ENCODE measurements at places on chromosomes 6 and 20.

DNA sequence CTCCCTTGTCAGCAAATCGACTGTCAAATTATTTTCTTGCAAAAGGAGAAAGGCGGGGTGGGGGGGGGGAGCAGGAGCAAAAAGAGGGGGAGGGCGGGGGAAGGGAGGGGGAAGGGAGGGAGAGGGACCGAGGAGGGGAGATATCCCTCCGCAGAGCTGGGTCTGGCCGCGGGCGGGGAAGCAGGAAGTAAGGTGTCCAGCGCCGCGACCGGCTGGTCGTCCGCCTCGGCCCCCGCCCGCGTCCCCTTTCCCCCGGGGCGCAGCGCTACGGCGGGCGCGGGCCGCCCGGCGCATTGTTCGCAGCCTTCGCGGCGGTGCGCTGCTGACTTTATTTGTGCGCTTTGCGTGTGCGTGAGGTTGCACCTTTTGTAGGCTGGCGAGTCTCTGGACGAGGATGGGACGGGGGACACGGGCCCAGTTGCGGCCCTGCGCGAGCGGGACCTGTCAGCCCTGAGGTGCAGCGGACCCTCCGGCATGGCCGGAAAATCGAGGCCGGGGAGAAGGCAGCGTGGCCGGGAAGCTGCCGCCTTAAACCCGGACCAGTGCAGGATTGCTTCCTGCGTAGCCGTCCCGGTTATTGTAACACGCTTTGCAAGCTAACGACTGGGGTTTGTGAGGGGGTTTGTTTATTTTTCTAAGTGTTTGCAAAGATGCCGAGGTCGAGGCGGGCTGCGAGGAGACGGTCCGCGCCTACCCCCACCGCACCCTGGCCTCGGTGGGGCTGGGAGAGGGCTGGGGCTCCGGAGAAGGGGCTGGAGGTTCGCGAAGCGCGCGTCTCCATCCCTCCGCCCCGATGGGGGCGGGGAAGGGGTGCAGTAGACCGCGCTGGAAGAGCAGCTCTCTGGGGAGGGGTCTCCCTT is 675 bp upstream of the TRERF1 start:
- no peak for DNase-seq

DNA sequence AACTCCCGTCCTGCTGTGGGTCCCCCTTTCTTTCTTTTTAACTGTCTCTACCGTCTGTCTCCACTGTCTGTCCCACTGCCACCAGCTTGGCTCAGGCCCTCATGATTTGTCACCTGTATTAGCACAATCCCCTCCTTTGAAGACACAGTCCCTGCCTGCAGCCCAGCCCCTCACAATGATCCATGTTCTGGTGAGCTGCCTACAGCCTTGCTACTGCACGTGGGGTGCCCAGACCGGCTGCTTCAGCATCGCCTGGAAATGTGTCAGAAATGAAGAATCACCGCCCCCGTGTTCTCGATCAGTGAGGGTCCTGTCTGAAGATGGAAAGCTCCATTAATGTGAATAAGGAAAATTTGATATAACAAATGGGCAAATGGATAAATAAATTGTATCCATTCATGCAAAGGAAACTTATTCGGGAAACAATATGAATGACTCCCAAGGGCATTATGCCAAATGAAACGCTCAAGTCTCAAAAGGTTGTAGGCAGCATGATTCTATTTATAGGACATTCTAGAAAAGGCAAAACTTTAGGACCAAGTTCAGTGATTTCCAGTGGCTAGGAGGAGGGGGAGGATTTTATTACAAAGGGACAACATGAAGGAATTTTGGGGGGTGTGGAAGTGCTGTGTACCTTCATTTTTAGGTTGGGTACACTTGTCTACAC is 59.4 kb upstream of the CD83 start:
- no peak for DNase-seq

DNA sequence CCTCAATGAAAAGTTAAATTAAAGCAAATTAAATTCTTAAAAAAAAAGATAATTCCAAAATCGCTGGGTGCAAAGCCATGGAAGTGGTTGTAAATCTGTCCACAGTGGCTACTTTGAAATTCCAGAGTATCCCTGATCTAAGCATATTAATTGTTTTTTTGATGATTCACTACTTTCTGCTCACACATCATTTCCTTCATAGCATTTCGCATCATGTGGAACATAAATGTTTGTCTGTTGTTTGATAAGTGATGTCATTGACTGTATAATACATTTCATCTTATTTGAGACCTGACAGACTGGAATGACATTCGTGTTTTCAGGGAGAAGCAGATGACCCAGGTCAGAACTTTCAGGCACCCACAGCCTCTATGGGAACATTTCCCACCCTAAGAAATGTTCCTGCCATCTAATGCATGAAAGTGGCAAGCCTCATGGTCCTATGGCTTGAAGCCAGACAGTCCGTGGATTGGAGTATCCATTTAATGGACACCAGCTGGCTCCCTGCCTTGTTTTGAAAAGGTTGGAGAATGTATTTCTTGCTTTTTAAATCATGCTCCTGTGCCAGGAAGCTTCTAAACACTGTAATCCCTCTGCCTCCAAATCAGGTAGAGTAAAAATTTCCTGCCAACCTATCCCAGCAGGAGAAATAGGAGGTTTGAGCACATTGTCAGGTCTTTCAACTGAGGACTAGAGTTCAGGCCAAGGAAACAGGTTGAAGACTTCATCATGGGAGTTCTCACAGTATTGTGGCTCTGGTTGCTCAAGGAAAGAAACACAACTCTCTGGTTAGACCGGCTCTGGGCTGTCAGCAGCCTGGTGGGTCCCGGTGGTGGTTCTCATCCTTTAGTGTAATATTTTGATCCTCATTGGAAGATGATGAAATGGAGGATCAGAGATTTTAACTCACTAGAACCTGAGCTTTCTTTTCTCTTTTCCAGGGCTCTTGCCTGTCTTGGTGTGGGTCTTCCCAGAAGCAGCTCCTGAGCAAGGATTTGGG is 157.9 kb downstream of the SLC24A3 start:
- DNase-seq = no peak

DNA sequence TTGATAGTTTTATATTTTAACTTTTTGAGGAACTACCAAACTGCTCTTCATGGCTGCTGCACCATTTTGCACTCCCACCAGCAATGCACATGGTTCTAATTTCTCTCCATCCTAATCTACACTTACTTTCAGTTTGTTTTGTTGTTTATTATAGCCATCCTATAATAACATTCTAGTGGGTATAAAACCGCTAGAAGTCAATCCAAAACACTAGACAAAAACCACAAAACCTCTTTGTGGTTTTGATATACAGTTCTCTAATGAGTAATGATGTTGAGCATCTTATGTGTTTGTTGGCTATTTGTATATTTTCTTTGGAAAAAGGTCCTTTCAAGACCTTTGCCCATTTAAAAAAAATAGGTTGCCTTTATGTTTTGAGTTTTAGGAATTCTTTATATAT is 5.6 kb downstream of the RPP21 start:
- no peak for DNase-seq

DNA sequence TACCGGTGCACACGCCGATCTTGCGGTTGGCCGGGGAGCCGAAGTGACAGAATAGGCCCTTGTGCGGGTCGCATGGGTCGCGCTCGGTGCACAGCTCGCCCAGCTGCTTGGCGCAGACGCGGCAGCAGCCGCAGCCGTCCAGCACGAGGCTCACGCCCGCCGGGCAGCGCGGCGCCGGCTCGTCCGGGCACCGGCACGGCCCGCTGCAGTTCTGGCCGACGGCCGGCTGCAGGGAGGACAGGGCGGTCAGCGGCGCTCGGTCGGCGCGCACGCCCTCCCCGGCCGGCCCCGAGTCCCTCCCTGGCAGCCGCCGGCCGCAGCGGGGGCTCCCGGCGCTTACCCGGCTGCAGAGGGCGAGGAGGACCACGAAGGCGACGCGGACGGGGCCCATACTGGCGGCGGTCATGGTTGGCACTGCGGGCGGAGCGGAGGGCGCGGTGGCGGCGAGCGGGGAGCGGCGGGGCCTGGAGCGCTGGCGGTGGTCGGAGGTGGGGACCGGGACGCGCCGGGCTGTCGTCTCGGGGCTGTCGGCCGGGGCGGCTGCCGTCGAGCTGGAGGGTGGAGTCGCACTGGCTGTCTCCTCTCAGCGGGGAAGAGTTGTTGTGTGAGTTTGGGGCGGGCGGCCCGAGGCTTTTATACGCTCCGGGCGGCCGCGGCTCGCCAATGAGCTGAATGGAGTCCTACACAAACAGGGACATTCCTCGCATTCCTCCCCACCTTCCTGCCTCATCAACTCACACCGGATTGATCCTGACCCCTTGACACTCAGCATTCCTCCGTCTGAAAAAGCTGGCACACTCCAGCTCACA is at the start of gene CCN2:
CCN2 (minus strand) TSS at position 606 of the 809 bp plus-strand sequence; CDS start at position 406, 200 bp downstream.
- no peak for DNase-seq

Measured in hematopoietic multipotent progenitor cell treated with erythropoietin and hydrocortisone succinate and interleukin-3 and kit ligand, for 17 days (in vitro differentiated cells).